ENCODE measurements at places on chromosomes 6 and 20.

GRCh38 chr6:4189249-4189648 lies 53.9 kb upstream of the ECI2 start:
- DNase-seq = no peak

DNA sequence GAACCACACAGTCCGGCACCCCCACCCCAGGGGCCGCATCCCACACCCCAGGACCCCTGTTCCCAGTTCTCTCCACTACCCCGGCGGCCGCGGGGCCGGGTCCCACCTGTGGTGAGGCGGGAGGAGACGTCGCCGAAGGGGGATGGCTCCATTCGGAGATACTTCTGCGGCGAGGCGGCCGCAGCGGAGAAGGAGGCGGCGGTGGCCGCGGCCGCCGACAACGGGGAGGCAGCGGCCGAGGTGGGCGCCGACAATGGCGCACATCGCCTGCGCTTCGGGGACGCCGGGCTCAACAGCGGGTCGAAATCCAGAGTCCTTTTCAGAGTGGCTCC lies 723 bp downstream of the AKIRIN2 start:
- no peak for DNase-seq

GRCh38 chr6:22363166-22363713 lies 66.4 kb upstream of the PRL start:
- DNase-seq = no peak

- no peak for DNase-seq
Observed at GRCh38 chr20:53215166-53215565, 243.0 kb downstream of the TSHZ2 start.

GRCh38 chr20:10609276-10609675 lies 64.5 kb downstream of the JAG1 start:
- no peak for DNase-seq

- no peak for DNase-seq
Observed at GRCh38 chr6:26195376-26195923, 108.2 kb downstream of the HFE start.

DNA sequence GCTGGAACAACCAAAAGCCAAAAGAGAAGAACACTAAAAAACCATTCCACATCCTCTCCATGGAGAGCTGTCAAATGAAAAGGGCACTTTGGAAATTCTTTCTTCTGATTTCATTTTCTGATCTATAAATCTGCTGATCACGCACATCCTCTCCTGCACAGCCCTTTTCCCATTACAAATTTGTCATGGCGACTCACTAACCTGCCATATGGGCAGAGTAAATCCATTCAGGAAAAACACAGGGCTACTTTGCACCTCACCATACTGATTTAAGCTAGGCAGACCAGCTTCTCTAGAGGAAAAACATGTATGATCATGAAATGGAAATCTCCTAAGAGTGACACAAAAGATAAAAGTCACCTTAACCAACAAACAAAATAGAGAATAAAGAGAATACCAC lies 26.0 kb downstream of the TOMM6 start:
- DNase-seq = no peak

GRCh38 chr6:25874118-25874517 lies at the start of gene SLC17A3:
Gene SLC17A3 (minus strand): TSS chr6:25874243. CDS start chr6:25868387, 5,856 bp downstream.
- no peak for DNase-seq

DNA sequence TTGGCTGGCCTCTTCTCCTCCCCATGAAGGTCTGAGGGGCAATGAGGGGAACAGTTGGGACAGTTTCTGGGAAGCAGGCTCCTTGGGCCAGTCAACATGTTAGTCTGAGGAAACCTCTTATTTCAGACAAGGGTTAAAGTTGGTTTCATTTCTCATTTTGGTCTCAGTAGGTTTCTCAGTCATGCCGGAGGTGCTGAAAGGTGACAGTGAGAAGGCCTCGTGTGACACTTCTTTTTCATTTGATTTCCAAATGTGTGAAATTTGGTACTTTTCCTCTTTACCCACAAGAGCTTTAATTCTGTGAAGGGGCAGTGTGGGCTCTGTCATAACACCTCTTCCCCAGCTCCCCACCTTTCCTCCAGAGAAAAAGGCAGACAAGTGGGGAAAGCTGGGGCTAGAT lies 7.5 kb upstream of the GLP1R start:
- DNase-seq = no peak

GRCh38 chr6:164832410-164832809 lies 477.0 kb downstream of the C6orf118 start:
- DNase-seq = no peak

GRCh38 chr20:49993301-49993751 lies 10.5 kb downstream of the SNAI1 start:
- DNase-seq = no peak

GRCh38 chr6:169099411-169100202 lies 154.0 kb downstream of the THBS2 start:
- no peak for DNase-seq

DNA sequence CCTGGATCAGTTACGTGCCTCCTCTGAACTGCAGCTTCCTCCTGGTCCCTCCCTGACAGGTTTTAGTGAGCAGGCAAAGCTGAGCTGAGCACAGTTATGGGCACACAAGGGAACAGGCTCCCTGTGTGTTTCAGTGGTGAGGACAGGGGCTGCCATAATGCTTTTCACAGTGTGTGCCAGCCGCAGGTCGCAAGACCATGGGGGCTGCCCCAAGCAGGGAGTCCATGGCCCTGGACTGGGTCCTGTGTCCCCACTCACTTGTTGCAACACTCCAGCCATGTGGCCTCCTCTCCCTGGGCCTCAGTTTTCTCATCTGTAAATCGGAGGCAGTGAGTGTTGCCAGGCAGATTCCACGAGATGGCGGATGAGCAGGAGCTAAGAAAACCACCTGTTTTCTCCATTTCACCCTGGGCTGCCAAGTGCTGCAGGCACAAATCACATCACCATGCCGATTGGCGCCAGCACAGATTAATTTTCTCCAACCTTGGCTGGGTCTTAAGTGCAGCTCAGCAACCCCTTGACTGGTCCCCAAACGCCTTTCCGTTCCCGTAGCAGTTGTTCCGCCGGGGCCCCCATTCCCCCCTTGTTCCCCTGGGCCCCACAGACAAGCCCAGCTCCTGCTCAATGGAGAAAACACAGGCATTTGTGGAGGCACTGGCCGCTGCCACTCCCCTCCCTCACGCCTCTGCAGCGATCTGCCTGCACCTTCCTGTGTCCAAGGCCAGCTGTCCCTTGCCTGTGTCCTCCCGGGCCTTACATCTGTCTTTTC lies 57.1 kb upstream of the NNAT start:
- DNase-seq = no peak

DNA sequence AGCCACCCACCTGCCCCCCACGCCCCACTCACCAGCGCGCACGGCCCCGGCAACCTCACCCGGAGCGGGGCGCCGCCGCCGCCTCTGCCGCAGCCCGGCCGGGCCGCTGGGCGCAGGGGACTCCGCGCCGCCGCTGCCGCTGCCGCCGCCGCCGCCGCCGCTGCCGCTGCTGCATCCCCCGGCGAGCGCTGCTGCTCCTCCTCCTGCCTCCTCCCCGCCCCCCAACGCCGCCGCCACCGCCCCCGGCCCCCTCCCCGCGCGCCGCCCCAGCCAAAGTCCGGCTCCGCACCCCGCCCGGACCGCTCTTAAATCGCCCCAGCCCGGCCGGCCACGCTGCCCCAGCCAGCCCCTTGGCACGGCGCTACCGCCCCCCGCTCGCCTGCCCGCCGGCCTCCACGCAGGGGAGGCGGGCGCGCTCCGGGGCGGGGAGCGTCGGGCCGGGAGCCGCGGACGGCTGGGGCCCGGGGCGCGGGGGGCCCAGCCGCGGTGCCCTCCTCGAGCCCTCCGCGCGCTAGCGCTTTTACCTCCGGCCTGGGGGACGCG lies at the start of gene SULF2:
Gene SULF2 (minus strand): TSS at position 171 of the 543 bp plus-strand sequence. CDS start 28,118 bp downstream, outside the sequence.
- no peak for DNase-seq

DNA sequence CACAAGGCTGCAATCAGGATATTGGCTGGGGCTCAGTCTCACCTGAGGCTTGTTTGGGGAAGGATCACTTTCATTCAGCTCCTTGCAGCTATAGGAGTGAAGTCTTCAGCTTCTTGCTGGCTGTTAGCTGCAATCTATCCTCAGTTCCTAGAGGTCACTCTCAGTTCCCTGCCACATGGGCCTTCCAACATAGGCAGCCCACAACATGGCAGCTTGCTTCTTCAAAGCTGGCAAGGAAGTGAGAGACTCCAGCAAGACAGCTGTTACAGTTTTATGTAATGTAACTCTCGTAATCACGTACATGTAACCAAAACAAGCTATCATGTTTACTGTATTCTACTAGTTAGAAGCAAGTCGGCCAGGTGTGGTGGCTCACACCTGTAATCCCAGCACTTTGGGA lies 226.9 kb downstream of the CDC5L start:
- DNase-seq = no peak

DNA sequence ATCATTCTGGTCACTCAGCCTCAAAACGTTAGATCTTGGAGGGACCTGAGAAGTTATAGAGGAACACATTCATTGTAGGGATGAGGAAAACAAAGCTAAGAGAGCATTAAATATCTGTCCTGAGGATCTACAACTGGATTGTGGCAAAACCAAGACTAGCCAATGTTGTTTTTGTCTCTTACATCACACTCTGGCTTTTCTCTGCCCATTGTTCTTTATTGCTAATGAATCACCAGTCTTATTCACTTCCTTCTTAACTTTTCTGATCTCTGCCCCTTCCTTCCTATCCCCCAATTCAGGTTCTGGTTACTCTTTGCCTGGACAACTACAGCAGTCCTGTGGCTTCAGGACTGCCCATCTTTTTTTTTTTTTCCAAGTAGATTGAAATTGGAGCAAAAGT lies 57.0 kb upstream of the PREP start:
- no peak for DNase-seq

GRCh38 chr6:107584726-107585125 lies 94.8 kb downstream of the SOBP start:
- no peak for DNase-seq

DNA sequence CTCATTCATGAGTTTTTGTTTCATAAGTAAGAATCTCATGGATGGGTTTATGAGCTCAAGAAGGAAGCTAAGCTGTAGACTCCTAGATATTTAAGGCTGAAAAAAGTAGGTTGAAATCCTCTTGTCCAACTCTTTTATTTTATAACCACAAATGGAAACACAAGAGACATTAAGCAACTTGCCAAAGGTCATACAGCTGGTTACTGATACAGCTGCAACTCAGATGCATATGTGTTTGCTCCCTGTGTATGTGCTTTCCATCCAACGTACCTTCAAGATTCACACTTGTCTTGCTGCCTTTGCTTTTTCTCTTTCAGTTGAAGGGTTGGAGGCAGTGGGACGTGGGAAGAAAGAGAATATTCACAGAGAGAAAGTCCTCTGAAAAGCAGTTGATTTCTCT lies 153.5 kb upstream of the STMND1 start:
- DNase-seq = no peak

DNA sequence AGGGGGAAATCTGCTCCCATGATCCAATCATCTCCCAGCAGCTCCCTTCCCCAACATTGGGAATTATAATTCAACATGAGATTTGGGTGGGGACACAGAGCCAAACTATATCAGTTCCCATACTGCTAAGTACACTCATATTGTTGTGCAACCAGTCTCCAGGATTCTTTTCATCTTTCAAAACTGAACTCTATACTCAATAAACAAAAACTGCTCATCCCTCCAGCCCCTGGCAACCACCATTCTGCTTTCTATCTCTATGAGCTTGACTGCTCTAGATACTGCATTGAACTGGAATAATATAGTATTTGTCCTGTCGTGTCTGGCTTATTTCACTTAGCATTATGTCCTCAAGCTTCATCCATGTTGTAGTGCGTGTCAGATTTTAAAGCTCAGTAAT lies 42.9 kb downstream of the STX11 start:
- DNase-seq = no peak

- DNase-seq = no peak
Observed at GRCh38 chr6:132131758-132132157, 180.6 kb upstream of the CCN2 start.

- no peak for DNase-seq
Observed at GRCh38 chr20:4959592-4959991, 41.7 kb downstream of the SLC23A2 start.

GRCh38 chr6:25050356-25050755 lies 114.6 kb upstream of the RIPOR2 start:
- no peak for DNase-seq

DNA sequence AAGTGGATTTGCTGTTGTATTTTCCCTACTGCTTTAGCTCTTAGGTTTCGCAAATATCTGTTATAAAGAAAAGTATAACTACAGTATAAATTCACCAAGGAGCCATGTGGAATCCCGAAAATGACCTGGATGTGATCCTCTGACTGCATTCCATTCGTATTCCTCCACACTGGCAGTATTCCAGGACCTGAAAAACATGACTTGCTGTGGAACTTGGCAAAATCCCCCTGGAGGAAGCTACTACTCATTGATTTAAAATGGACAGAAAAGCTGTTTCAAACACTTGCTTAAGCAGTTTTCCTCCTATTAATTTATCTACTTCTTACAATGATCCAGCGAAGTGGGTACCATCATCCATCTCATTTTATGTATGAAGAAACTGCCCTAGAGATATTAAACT lies 13.3 kb upstream of the ENPP5 start:
- DNase-seq = no peak

All from left renal cortex interstitium (tissue), 4 donors.